ENCODE measurements at places on chromosomes 11 and 22. TPM values are rescaled to one million over a fixed set of nuclear protein-coding genes. Genes with fewer than 3 reads are reported as not detected.

- no peak for DNase-seq
Measured at GRCh38 chr11:29449281-29450074, 567.4 kb downstream of the KCNA4 start.

GRCh38 chr11:44363116-44363515, 53.2 kb upstream of the ALX4 start:
- DNase-seq: no peak

GRCh38 chr11:46444305-46444704, 52.7 kb upstream of the CHRM4 start:
- DNase-seq: no peak

Gene CLP1
- 33.4 TPM for total RNA-seq

DNA sequence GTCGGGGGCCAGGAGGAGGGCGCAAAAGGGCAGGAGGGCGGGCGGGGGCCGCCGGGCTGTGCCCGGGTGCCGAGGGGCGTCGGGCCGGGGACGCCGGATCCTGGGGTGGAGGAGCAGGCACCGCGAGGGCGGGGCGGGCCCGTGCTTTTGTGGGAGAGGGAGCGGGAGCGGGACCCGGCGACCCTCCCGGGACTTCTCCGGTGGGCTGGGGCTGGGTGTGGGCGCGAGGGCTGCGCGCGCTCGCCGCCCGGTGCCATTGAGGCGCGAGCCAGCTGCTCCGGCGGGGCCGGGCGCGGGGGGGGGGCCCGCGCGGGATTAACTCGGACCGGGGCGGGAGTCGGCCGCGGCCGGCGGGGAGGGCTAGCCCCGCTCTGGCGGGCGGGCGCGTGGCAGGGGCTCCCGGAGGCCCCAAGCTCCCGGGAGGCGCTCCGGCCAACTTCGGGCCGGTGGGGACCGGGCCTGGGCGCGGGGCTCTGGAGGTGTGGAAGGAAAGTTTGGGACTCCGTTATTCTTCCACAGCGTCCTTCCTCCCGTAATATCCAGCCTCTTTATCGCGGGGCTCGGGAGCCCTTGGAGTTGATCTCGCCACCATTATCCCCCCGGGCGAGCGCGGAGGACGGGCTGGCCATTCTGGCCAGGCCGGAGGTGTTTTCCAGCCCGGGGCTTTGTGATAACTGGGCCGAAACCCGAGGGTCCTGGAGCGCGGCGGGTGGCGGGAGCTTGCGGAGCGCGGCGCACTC, 936 bp downstream of the CECR2 start:
- DNase-seq: peak; percentile 77

DNA sequence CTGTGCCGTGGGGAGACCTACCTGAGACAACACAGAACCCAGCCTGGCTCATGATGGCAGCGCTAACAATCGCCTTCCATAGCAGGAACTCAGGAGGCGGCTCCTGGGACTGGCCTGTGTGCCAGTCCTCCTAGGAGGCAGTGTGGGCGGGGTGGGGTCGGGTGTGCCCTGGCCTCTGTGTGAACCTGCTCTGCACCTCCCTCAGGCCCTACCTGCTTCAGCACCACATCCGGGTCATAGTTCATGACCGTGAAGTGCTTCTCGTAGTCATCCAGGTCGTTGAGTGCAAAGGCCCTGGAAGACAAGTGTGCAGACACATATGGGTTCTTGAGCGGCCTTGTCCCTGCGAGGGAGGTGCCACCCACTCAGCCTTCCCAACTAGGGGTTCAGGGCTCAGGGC, 15.3 kb downstream of the TTLL12 start:
- no peak for DNase-seq

DNA sequence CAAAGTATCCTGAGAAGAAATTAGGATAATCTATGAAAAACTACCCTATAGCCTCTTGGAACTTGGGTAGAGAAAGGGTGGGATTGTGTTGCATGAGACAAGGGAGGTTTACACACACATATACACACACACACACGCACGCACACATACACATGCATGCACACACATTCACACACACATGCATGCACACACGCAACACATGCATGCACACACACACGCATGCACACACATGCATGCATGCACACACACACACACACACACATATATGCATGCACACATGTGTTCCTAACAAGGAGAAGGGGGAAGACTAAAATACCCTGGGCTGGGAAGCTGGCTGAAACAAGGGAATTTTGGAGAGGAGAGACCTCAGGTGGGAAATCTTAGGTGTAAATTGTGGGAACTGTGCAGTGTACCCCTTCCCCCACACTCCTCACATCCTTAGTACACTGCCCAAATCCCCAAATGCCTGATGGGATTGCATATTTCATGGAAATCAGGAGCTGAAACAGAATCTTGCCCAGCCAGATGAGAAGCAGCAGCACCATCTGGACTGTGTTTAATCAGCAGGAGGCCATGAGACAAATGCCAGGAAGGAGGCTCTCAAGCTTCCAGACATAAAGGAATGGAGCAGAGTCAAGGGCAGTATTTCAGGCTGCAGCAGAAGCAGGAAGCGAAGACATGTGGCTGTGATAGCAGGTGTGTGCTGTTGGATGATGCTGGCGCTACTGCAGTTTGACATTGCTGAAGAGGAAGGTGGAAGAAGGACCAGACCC, 14.6 kb upstream of the POLD3 start:
- DNase-seq: no peak

GRCh38 chr22:44839061-44839460, 86.7 kb downstream of the ARHGAP8 start:
- DNase-seq: peak; percentile 21

DNA sequence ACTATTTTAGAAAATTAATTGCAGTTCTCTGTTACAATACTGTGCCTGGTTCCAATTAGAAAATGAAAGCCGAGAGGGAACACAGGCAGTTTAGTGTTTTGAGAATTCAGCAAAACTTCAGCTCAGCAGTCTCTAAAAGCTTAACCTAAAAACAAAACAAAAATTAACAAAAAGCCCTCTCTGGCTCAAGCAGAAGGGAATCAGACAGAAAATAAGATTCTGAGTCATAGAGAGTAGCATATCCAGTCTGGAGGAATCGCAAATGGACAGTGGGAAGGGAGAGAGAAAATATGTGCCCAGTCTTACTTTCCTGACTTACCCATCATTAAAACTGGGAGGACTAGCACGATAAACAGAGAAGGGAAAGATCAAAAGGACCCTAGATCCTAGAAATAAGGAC, 38.1 kb upstream of the CHRM4 start:
- DNase-seq: no peak

All from H7 (cell line).